Muscle of leg (tissue), 16 donors: ENCODE measurements at places on chromosomes 6 and 20.

- no peaks in the 10 kb centered on the region for H3K36me3 ChIP-seq
- H3K27ac ChIP-seq: no peak overlapping the region
Observed at GRCh38 chr6:136609873-136610706, 59.9 kb upstream of the MAP7 start.

DNA sequence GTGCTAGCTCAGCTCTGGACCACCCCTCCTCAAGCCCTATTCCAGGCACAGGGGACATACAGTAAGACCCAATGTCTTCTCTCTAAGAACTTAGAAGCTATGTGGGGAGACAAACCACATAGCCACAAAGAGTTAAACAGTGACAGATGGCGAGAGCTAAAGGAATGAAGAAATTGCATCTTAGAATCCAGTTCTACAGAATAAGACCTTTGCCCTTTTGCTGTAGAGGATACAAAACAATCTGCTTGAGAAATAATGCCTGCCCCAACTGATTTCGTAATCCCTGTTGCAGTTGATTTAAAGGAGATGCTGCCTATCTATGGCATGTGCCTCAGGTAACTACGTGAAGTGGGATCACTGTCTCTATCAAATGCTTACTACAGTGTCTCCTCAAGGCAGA, 31.2 kb downstream of the TNFRSF21 start:
- no peak overlapping the region for H3K27ac ChIP-seq
- H3K36me3 ChIP-seq: peaks cover 4% of the 10 kb centered on the region
- no peak for DNase-seq
- no peak overlapping the region for H3K4me3 ChIP-seq

- no peaks in the 10 kb centered on the region for H3K36me3 ChIP-seq
- H3K4me1 ChIP-seq: no peaks in the 10 kb centered on the region
- no peak overlapping the region for H3K4me3 ChIP-seq
- no peak for DNase-seq
Observed at GRCh38 chr6:51568771-51569170, 518.6 kb downstream of the PKHD1 start.

- DNase-seq: no peak
- H3K4me3 ChIP-seq: no peak overlapping the region
- no peak overlapping the region for H3K27ac ChIP-seq
- no peaks in the 10 kb centered on the region for H3K4me1 ChIP-seq
- no peaks in the 10 kb centered on the region for H3K36me3 ChIP-seq
- H3K27me3 ChIP-seq: no peaks in the 10 kb centered on the region
Observed at GRCh38 chr6:113425977-113426660, 431.0 kb upstream of the MARCKS start.

GRCh38 chr20:53550280-53551187, 43.1 kb downstream of the ZNF217 start:
- H3K4me3 ChIP-seq: no peak overlapping the region
- H3K27ac ChIP-seq: no peak overlapping the region
- no peaks in the 10 kb centered on the region for H3K27me3 ChIP-seq
- no peak for DNase-seq
- no peaks in the 10 kb centered on the region for H3K36me3 ChIP-seq

DNA sequence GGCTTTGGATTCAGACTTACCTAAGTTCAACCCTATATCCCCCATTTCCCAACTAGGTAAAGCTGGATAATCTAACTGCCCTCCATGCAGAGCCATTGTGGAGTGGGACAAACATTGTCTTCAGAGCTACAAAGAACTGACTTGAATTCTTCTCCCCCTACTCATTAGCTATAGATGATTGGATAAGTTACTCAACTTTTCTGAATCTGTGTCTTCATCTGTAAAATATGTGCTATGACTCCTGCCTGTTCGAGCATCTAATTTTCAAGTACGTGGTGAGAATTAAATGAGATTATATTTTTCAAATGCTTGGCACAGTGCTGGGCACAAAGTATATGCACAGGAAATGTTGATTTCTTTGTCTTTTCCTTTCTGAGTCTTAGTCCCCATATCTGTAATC, 240.3 kb upstream of the TCF21 start:
- DNase-seq: no peak
- H3K27ac ChIP-seq: no peak overlapping the region
- no peak overlapping the region for H3K4me3 ChIP-seq
- peaks cover 4% of the 10 kb centered on the region for H3K4me1 ChIP-seq
- H3K27me3 ChIP-seq: no peaks in the 10 kb centered on the region
- no peaks in the 10 kb centered on the region for H3K36me3 ChIP-seq

- H3K27ac ChIP-seq: no peak overlapping the region
- H3K36me3 ChIP-seq: no peaks in the 10 kb centered on the region
- no peaks in the 10 kb centered on the region for H3K4me1 ChIP-seq
- H3K27me3 ChIP-seq: no peaks in the 10 kb centered on the region
Observed at GRCh38 chr6:106182455-106182854, 96.3 kb downstream of the PRDM1 start.

DNA sequence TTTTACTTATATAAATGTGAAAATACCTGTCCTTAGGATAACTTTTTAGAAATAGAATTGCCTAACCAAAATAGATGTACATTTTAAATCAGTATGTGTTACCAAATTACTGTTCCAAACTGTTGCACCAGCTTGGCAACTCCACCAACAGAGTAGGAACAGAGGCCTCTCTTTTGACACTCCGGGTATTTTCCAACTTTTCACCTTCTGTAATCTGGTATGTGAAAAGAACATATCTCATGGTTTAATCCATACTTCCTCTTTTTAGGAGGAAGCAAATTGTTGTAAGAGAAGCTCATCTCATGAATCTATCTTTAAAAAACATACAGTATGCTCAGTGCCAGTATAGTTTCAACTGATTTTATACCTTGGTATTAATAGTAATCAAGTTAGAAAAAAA, 24.9 kb downstream of the RNF144B start:
- no peaks in the 10 kb centered on the region for H3K27me3 ChIP-seq
- H3K4me3 ChIP-seq: no peak overlapping the region
- no peaks in the 10 kb centered on the region for H3K36me3 ChIP-seq
- H3K27ac ChIP-seq: no peak overlapping the region
- no peak for DNase-seq

DNA sequence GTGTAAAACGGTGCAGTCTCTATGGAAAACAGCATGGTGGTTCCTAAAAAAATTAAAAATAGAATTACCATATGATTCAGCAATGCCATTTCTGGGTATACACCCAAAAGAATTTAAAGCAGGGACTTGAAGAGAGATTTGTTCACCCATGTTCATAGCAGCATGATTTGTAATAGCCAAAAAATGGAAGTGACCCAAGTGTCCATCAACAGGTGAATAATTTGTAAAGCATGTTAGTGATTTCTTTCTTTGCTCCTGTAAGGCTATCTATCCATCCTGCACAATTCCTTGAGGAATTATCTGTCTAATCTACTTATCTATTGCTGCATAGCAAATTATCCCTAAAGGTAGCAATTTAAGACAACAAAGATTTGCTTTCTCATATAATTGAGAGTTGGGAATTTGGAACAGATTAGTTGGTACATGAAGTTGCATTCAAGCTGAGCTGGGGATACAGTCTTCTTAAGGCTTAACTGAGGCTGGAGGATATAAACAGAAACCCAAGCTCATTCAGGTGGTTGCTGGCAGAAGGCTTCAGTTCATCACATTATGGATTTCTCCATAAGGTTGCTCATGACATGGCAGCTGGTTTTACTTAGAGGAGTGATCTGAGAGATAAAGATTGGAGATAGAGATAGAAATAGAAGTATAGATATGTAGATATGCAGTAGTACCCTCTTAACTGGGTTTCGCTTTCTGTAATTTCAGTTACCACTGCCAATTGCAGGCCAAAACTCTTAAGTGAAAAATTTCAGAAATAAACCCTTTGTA, 62.0 kb downstream of the IL22RA2 start:
- no peaks in the 10 kb centered on the region for H3K27me3 ChIP-seq
- no peaks in the 10 kb centered on the region for H3K4me1 ChIP-seq
- no peak for DNase-seq
- H3K27ac ChIP-seq: no peak overlapping the region

DNA sequence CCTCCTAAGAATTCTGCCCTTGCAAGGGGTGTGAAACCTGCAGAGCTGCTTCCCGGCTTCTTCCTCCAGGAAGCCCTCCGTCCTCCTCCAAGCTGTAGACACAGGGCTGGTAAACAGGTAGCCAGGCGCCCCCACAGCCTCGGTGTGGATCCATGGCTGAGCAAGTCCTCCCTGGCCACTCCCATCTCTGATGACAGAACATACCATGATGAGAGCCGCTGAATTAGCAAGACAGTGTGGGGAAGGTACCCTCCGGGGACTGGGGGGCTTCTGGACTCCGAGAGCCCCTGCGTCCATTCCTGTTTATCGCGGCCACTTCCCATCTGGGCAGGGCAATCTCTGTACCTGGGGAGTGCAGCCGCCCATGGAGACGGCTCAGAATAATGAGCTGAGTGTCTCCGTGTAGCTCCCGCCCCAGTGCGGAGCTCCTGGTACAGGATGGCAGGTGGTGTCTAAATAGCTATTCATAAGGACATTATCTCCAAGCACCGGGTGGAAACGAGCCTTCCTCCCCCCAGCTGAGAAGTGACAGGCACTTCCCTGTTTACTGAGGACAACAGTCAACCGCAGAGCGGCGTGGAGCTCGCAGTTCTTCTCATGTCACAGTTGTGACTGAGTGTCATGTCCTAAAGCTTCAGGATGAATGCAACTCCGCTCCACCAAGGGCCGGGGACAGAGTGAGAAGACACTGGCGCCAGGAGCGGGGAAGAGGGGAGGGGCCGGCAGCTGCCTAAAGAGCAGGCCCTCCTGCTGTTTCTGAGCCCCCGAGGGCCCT, 22.7 kb upstream of the NTSR1 start:
- peaks cover 29% of the 10 kb centered on the region for H3K27me3 ChIP-seq
- no peaks in the 10 kb centered on the region for H3K36me3 ChIP-seq
- H3K4me1 ChIP-seq: peaks cover 15% of the 10 kb centered on the region
- DNase-seq: peak; percentile 56
- H3K4me3 ChIP-seq: no peak overlapping the region
- no peak overlapping the region for H3K27ac ChIP-seq

GRCh38 chr6:154539593-154540269, 29.2 kb upstream of the CNKSR3 start:
- DNase-seq: no peak
- H3K27ac ChIP-seq: peak overlapping the region; percentile 33
- no peak overlapping the region for H3K4me3 ChIP-seq
- H3K4me1 ChIP-seq: peaks cover 11% of the 10 kb centered on the region

DNA sequence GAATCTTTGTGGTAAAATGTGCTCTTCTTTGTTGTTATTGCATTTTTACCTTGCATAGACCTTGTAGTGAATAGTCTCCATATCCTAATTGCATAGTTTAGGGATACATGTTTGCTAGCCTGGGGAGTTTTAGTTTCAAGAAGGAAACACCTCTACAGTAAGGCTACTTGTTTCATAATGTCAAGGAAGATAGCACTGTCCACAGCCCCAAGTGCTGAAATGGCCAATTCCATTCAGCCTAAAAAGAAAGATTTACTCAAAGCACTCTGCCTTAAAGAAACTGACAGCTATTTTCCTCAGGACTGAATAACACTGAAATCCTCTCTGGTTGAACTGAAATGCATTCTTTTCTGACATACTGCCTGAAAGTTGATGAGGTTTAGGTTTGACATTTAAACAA, 2.6 kb downstream of the HCRTR2 start:
- H3K4me3 ChIP-seq: no peak overlapping the region
- H3K27me3 ChIP-seq: peaks cover 19% of the 10 kb centered on the region
- DNase-seq: peak; percentile 29
- no peak overlapping the region for H3K27ac ChIP-seq

GRCh38 chr20:57950764-57951485, 241.1 kb upstream of the PMEPA1 start:
- no peak overlapping the region for H3K4me3 ChIP-seq
- no peaks in the 10 kb centered on the region for H3K36me3 ChIP-seq
- H3K27ac ChIP-seq: no peak overlapping the region
- DNase-seq: no peak

- DNase-seq: peak; percentile 6
- no peaks in the 10 kb centered on the region for H3K27me3 ChIP-seq
- H3K4me1 ChIP-seq: no peaks in the 10 kb centered on the region
- H3K4me3 ChIP-seq: peak overlapping the region; percentile 15
Observed at GRCh38 chr20:25984933-25985332, 288.3 kb upstream of the ZNF337 start.

DNA sequence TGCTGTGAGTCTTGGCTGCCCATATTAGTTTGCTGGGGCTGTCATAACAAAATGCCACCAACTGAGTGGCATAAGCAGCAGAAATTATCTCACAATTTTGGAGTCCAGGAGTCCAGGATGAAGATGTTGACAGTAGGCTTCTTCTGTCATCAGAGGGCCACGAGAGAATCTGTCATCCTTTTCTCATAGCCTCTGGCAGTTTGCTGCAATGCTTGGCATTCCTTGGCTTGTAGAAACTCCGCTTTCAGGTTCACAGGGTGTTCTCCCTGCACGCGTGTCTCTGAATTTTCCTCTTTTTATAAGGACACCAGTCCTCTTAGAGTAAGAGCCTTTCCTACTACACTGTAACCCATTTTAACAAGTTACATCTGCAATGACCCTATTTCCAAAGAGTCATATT, 838.4 kb downstream of the TFAP2A start:
- H3K27ac ChIP-seq: no peak overlapping the region
- H3K27me3 ChIP-seq: no peaks in the 10 kb centered on the region
- no peaks in the 10 kb centered on the region for H3K36me3 ChIP-seq

DNA sequence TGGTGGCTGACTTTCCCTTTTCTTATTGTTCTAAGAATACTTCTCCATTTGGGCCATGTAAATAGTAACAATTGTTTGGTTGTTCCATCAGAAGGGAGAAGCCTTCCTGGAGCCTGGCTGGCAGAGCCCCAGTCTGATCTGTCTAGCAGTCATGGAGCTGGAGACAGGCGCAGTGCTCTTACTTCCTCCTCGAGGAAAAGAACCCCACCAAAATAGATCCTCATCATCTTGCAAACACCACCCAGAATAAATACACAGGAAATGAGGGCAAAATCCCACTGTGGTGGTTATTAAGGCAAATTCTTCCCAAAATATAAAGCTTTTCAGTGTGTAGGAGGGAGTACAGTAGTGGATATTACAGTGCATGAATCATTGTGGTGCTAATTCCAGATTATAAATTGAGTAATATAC, 195.1 kb upstream of the SGK1 start:
- peak; percentile 66 for DNase-seq
- peaks cover 10% of the 10 kb centered on the region for H3K4me1 ChIP-seq
- no peaks in the 10 kb centered on the region for H3K27me3 ChIP-seq
- no peak overlapping the region for H3K4me3 ChIP-seq

DNA sequence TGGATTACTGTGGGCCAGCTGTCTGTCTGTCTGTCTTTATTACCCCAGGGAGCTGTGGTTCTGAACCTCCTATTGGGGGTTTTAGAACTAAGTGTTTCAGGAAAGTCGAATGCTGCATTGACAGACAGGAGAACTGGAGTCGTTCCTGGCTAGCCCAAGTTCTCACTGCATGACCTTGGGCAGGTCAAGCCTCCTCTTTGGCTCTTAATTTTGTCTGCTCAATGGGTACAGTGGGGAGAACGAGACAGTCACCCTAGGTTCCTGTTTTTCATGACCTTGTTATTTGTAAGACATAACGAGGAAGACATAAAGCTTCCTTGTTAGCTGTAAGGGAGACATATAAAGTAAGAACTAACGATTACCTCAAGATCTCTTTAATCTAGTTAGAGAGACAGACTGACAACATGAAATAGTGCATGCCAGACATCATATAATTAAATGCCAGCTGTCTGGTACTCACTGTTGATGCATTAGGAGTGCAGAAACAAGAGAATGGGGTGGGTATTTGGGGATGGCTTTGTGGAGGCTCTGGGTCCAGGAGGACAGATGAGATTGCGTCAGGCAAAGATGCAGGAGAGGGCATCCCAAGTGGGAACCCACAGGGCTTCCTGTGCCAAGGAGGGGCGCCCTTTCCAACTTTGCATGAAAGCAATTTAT, 3.7 kb upstream of the CCDC167 start:
- no peaks in the 10 kb centered on the region for H3K36me3 ChIP-seq
- H3K27me3 ChIP-seq: peaks cover 3% of the 10 kb centered on the region
- H3K27ac ChIP-seq: no peak overlapping the region
- H3K4me3 ChIP-seq: no peak overlapping the region
- H3K4me1 ChIP-seq: peaks cover 5% of the 10 kb centered on the region
- DNase-seq: no peak
